ENCODE measurements at places on chromosomes 12 and 14.

DNA sequence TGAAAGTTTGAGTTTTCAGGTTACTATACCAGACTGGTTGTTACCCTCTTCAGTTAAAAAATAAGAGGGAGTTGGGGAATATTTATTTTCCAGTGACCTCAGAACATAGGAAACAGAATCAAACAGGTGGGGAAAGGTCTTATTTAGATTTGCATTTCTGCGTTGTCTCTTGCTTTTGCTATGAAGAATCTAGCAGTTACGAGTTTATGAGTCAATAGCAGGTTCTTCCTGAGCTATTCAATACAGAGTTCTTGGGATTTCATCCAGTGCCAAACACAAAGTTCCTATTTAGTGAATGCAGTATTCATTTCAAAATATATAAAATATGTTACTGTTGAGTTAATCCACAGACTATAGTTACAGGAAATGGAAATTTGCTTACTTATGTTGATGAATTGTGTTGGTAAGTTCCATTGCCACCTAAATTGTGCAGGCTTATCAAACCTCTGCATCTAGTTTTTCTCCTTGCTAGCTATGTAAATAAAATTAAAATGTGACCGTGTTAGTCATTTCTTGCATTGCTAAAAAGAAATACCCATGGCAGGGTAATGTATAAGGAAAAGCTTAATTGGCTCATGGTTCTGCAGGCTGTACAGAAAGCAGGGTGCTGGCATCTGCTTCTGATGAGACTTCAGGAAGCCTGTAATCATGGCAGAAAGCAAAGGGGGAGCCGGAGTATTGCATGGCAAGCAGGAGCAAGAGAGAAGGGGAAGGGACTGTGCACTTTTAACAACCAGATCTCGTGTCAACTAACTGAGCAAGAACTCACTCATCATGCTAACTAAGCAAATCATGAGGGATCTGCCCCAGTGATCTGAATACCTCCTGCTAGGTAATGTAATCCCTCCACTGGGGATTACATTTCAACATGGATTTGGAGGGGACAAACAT, 110.2 kb downstream of the KTN1 start:
- no peak for DNase-seq

DNA sequence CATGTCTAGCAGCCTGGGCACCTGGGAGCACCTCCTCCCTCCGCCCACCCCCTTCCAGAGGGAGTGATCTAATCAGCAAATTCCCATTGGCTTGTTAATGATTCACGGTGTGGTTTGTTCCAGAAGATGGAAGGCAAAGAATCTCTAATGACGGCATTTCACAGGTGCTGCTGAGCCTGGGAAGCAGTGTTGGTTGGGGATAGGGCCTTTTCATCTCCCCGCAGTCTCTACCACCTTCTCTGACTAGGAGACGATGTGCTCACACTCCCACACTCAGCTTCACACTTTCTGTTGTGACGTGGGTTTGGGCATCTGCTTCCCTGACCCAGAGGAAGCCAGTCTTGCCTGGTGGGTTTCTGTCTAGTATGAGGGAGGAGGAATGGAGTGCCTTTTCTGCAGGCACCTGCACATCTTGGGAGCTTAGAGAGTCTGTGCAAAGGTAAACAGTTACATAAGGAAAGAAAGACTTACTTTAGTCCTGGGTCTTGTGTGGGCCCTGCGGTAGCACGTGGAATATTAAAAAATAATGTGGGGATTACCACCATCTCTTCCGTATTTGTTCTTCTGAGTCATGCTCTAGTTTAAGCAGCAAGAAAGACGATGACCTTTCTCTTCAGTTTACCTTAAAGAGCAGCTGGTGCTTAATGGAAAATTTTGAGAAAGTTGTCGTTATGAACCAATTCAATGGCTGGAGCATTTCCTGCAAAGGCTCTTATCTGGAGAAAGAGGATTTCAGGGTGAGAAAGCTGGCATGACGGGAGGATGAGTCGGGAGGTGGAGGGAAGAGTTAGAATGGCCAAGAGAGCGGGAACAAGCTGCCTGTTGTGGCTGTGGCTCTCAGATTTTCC, 70.6 kb upstream of the ARHGAP5 start:
- DNase-seq, result no peak

- DNase-seq, result no peak
Measured at GRCh38 chr14:22778084-22778483, 11.6 kb downstream of the OXA1L start.

- DNase-seq, result no peak
Measured at GRCh38 chr14:49593016-49593415, 5.7 kb upstream of the LRR1 start.

- no peak for DNase-seq
Measured at GRCh38 chr12:88493636-88494035, 86.6 kb downstream of the KITLG start.

DNA sequence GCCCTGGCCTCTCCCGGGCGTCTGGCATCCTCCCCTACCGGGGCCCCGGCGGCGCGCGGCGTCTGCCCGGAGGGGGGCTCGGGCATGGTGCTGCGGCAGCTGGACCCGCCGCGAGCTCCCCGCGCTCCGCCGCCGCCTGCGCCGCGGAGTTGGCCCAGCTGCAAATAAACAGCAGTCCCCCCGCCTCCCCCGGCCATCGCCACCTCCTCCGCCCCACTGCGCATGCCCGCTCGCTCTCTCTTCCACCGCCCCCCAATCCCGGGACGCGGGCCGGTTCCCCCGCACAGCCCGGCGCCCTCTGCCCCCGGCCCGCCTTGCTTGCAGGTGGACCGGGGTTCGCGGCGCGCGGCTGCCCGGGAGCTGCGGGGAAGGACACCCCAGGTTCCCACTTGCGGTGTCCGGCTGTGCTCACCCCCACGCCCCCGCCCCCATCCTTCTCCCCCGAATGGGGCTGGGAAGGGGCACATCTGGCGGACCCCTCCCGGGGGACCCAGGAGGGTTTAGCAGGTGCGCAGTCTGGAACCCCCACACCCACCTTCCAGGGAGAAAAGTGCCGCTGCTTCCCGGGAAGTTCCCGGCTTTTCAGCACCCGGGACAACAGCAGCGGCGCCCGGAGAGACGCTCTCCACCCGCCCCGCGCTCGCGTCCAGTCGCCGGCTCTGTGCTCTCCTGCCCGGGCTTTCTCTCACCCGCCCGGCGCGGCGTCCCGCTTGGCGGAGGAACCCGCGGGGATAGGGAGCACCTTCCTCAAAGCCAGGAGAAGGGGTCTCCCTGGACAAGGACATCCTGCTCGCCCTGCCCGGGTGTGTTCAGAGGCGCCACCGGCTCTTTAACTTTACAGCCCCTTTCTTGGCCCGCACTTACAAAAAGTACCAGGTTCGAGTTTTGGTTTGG, at the start of gene TMTC1:
TSS of gene TMTC1 (minus strand) at position 170 of the 894 bp plus-strand sequence. CDS start 191 bp downstream, outside the sequence.
- no peak for DNase-seq

GRCh38 chr12:83153177-83153576, 466.5 kb downstream of the TMTC2 start:
- no peak for DNase-seq

All from stimulated activated CD4-positive, alpha-beta T cell treated with anti-CD3 and anti-CD28 coated beads, TNF-alpha, amount 100 ng/mL, for 1 hour (primary cell).